Activated CD4-positive, alpha-beta T cell treated with anti-CD3 and anti-CD28 coated beads for 36 hours (primary cell): ENCODE measurements at places on chromosomes 6 and 20. TPM values are rescaled to one million over a fixed set of nuclear protein-coding genes. Genes with fewer than 3 reads are reported as not detected.

MUCL3 gene
- not detected for total RNA-seq

GRCh38 chr6:89361171-89361570, 8.6 kb upstream of the UBE2J1 start:
- peak overlapping the region; percentile 35 for H3K27ac ChIP-seq
- no peaks in the 10 kb centered on the region for H3K27me3 ChIP-seq
- no peak for DNase-seq
- peaks cover 2% of the 10 kb centered on the region for H3K36me3 ChIP-seq
- H3K4me3 ChIP-seq: no peak overlapping the region
- peaks cover 56% of the 10 kb centered on the region for H3K4me1 ChIP-seq

RBBP8NL gene
- not detected for total RNA-seq

KIAA1755 gene
- not detected for total RNA-seq

DNA sequence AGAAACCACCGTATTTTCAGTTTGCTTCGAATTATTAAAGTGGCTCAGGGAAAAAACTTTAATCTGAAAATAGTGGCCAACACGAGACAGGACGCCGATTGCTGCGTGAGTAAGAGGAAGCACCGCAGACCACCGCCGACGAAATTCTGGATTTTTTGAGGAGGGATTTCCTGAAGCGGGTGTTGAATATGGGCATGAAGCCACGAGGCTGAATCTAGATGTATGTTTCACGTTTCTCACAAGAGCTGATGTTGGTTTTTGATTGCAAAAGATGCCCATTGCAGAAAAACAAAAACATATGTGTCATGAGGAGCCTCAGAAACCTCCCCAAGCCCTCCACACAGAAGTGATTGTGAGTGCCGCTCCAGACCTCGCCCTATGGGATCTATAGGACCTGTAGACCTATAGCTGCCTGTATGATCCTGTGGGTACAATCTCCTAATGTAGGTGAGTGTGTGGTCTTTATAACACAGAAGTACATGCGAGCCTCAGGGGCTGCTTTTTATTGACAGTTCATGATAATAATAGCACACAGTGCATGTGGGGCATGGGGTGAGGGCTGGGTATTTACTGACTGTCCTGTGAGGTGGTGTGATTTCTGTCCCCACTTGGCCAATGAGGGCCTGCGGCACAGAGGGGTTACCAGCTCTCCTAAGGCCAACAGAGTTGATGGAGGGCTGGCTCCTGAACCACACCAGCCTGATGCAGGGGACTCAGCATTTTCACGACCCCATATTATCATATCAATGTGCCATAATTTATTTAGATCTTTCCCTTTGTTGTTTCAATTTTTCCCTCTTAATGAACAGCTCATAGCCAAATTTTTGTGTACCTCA, 243.9 kb downstream of the DLL1 start:
- H3K27ac ChIP-seq: no peak overlapping the region
- H3K4me1 ChIP-seq: no peaks in the 10 kb centered on the region
- H3K36me3 ChIP-seq: no peaks in the 10 kb centered on the region
- peaks cover 2% of the 10 kb centered on the region for H3K27me3 ChIP-seq
- no peak overlapping the region for H3K4me3 ChIP-seq

DNA sequence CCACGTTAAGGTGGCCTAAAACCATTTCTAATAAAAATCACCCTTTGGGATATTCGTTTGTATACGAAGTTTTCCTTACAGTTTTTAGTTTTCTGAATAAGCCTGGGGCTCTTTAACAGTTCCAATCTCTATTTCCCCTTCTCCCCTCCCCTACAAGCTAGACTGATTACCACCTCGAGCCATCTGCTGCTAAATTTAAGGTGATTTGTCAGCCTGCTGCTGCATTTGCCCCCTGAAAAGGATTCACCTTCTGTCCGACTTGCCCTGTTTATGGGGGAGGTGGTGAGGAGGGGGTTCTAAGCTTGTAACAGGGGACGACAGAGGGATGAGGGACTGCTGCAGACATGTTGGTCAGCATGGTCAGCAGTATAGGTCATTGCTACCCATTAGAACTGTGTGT, 146.3 kb downstream of the JARID2 start:
- H3K4me3 ChIP-seq: no peak overlapping the region
- no peak overlapping the region for H3K27ac ChIP-seq

GRCh38 chr6:154304191-154304590, 52.4 kb downstream of the IPCEF1 start:
- peaks cover 6% of the 10 kb centered on the region for H3K27me3 ChIP-seq
- H3K36me3 ChIP-seq: no peaks in the 10 kb centered on the region
- no peak overlapping the region for H3K27ac ChIP-seq
- no peak overlapping the region for H3K4me3 ChIP-seq

- no peak overlapping the region for H3K27ac ChIP-seq
- H3K27me3 ChIP-seq: no peaks in the 10 kb centered on the region
- peaks cover 24% of the 10 kb centered on the region for H3K36me3 ChIP-seq
- no peak overlapping the region for H3K4me3 ChIP-seq
Measured at GRCh38 chr6:108983151-108983550, 111.5 kb downstream of the SESN1 start.

- H3K27me3 ChIP-seq: peaks cover 5% of the 10 kb centered on the region
- H3K4me1 ChIP-seq: no peaks in the 10 kb centered on the region
- no peak overlapping the region for H3K27ac ChIP-seq
- DNase-seq: no peak
- H3K36me3 ChIP-seq: no peaks in the 10 kb centered on the region
Measured at GRCh38 chr6:43846556-43846955, 76.5 kb downstream of the VEGFA start.

TRIM31 gene
- total RNA-seq: not detected

- no peak for DNase-seq
- no peak overlapping the region for H3K4me3 ChIP-seq
- peaks cover 38% of the 10 kb centered on the region for H3K27me3 ChIP-seq
- no peak overlapping the region for H3K27ac ChIP-seq
Measured at GRCh38 chr6:16236631-16237199, 1.7 kb upstream of the GMPR start.

DNA sequence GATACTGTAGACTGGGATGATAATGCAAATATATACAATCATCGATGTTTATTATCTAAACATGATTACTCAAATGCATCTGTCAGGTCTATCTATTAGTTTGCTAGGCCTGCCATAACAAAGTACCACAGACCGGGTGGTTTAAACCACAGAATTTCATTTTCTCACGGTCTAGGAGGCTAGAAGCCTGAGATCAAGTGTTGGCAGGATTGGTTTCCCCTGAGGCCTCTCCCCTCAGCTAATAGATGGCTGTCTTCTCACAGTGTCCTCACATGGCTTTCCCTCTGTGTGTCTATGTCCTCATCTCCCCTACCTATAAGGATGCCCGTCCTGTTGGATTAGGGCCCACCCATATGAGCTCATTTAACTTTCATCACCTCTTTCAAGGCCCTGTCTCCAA, 512.6 kb upstream of the SLC35B3 start:
- no peak for DNase-seq
- no peak overlapping the region for H3K4me3 ChIP-seq
- no peak overlapping the region for H3K27ac ChIP-seq
- H3K27me3 ChIP-seq: peaks cover 5% of the 10 kb centered on the region
- H3K4me1 ChIP-seq: no peaks in the 10 kb centered on the region

ESF1 gene
- total RNA-seq: 22.0 TPM

- H3K4me1 ChIP-seq: peaks cover 28% of the 10 kb centered on the region
- H3K27me3 ChIP-seq: no peaks in the 10 kb centered on the region
- H3K27ac ChIP-seq: peak overlapping the region; percentile 30
- H3K4me3 ChIP-seq: no peak overlapping the region
- DNase-seq: peak; percentile 19
- peaks cover 46% of the 10 kb centered on the region for H3K36me3 ChIP-seq
Measured at GRCh38 chr20:478949-479429, 16.7 kb upstream of the TBC1D20 start.

DNA sequence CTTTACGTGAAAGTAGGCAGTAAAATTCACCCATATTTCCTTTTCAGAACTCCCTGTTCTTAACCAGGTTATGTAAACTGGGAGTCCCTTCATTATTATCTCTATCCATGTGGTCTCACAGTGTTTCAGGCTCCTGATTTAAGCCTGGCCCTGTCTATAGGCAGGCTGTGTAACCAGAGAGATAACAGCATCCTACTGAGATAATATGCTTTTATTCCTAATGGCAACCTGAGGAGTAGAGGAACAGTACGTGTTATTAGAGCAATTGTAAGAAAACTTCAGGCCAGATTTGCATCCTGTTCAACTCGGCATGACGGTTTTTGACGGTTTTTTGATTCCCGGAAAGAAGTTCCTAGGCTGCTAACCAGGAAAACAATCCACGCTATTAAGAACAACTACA, 16.9 kb downstream of the FUT9 start:
- no peak overlapping the region for H3K4me3 ChIP-seq
- H3K4me1 ChIP-seq: no peaks in the 10 kb centered on the region
- DNase-seq: no peak
- H3K27ac ChIP-seq: no peak overlapping the region
- H3K27me3 ChIP-seq: peaks cover 3% of the 10 kb centered on the region

GRCh38 chr6:73389854-73390253, 4.8 kb upstream of the DDX43 start:
- H3K4me1 ChIP-seq: peaks cover 13% of the 10 kb centered on the region
- no peaks in the 10 kb centered on the region for H3K36me3 ChIP-seq
- DNase-seq: no peak
- no peak overlapping the region for H3K4me3 ChIP-seq
- H3K27ac ChIP-seq: no peak overlapping the region
- H3K27me3 ChIP-seq: no peaks in the 10 kb centered on the region

PSORS1C1 gene
- 0.18 TPM for total RNA-seq

DNA sequence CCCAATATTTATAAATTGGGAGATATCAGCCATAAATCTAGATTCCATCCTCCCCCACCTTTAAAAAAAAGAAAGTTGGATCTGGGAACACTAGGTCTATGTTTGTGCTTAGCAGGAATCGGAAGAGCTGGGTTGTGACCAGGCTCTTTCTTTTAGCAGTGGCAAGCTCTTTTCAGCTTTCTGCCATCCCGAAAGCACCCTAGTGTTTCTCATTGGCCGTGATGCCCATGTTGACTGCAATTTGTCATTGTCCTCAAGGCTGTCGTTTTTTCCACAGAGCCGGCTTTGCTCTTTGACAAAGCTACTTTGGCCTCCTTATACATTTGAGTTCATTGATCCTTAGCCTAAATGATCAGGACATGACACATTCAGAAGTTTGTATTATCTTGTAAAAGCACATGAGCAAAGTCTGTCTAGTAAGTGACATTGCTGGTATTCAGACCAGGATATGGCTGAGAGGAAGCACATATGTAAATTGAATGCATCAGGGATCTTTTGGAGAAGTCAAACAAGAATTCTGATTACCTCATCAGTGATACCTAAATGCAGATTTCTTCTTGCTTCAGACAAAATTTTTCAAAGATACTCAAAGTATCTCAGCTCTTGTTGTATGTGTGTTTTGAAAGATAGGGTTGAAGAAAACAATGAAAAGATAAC, 50.1 kb downstream of the CARMIL1 start:
- H3K4me1 ChIP-seq: peaks cover 10% of the 10 kb centered on the region
- H3K4me3 ChIP-seq: no peak overlapping the region
- DNase-seq: no peak
- no peaks in the 10 kb centered on the region for H3K36me3 ChIP-seq
- H3K27me3 ChIP-seq: no peaks in the 10 kb centered on the region
- H3K27ac ChIP-seq: no peak overlapping the region

OR2H2 gene
- not detected for total RNA-seq

IL17A gene
- total RNA-seq: 9.1 TPM

GRCh38 chr20:11905460-11906179, 12.1 kb upstream of the BTBD3 start:
- peaks cover 4% of the 10 kb centered on the region for H3K36me3 ChIP-seq
- H3K4me1 ChIP-seq: peaks cover 3% of the 10 kb centered on the region
- no peak overlapping the region for H3K27ac ChIP-seq
- no peak for DNase-seq

GRCh38 chr6:83443516-83443915, 12.7 kb upstream of the ME1 start:
- H3K27me3 ChIP-seq: no peaks in the 10 kb centered on the region
- no peaks in the 10 kb centered on the region for H3K4me1 ChIP-seq
- H3K4me3 ChIP-seq: no peak overlapping the region
- H3K27ac ChIP-seq: no peak overlapping the region
- H3K36me3 ChIP-seq: no peaks in the 10 kb centered on the region

KCNB1 gene
- total RNA-seq: not detected

GPR6 gene
- total RNA-seq: not detected

TRIM40 gene
- total RNA-seq: not detected

GRCh38 chr6:148564494-148565035, 182.3 kb upstream of the UST start:
- H3K27ac ChIP-seq: no peak overlapping the region
- no peak for DNase-seq
- peaks cover 5% of the 10 kb centered on the region for H3K4me1 ChIP-seq
- H3K36me3 ChIP-seq: no peaks in the 10 kb centered on the region
- H3K27me3 ChIP-seq: peaks cover 8% of the 10 kb centered on the region

TAAR1 gene
- not detected for total RNA-seq

- peaks cover 83% of the 10 kb centered on the region for H3K27me3 ChIP-seq
- peak; percentile 43 for DNase-seq
- peak within 1 kb of the TSS; percentile 49 for H3K4me3 ChIP-seq
- no peaks in the 10 kb centered on the region for H3K36me3 ChIP-seq
- no peak within 1 kb of the TSS for H3K27ac ChIP-seq
- peaks cover 58% of the 10 kb centered on the region for H3K4me1 ChIP-seq
Measured at GRCh38 chr6:75205776-75206575, at the start of gene COL12A1. Gene COL12A1 (minus strand): TSS chr6:75206053. CDS start chr6:75202792, 3,261 bp downstream.

DNA sequence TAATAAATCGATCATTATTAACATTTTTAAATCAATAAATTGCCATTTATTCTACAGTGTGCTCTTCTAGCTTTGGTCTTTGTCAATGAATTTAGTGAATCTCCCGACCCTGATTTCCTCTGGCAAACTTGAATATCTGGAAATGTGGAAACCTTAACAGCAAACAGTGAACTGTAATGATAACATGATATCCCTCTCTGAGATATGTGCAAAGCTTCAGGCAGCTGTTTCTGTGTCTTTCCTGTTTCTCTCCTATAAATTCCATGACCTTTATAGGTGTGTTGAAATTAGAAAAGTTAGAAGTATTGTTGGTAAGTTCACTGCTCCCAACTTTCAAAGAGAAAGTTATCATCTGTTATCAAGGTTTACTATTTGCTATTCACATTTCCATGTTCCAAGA, 218.8 kb upstream of the RNF217 start:
- no peaks in the 10 kb centered on the region for H3K27me3 ChIP-seq
- no peak overlapping the region for H3K4me3 ChIP-seq
- H3K36me3 ChIP-seq: no peaks in the 10 kb centered on the region
- no peak for DNase-seq
- H3K4me1 ChIP-seq: no peaks in the 10 kb centered on the region
- H3K27ac ChIP-seq: no peak overlapping the region
